ENCODE measurements at places on chromosomes 2 and 18.

DNA sequence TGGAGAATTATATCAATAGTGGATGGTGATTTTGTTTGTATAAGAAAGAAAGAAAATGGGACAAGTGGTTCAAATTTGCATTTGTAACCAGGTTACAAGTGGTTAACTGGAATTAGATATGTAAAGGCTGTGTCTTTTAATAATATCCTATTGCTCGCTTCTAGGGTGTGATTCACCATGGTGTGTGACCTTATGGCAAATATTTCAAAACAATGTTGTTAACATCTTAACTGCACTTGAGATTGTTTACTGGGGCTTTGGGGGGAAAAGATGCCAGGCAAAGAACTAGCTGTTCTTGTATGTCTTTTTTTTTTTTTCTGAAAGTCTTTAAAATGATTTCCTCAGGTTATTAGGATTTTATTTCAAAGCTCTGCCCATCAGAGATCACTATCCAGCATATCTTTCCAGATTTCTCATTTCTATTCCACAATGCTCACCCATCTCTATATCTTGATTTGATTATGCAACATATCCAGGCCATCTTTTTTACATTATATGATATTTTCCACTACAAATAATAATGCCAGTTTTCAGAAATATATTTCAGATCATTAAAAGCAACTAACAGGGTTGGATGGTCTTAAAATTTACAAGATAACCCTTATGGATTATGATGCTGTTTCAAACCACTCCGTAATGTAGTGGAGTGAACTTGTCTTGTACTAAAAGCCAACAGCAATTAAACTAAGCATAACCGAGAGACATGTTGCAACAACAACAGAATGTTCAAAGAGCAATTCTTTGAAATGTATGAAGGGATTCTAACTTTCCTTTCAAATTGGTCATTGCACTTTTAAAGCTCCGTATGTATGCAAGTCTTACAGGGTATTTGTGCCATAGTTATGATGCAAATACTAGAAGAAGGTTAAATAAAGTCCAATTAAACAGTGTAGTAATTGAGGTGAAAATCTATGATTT, 341.5 kb upstream of the ETAA1 start:
- DNase-seq, result no peak

DNA sequence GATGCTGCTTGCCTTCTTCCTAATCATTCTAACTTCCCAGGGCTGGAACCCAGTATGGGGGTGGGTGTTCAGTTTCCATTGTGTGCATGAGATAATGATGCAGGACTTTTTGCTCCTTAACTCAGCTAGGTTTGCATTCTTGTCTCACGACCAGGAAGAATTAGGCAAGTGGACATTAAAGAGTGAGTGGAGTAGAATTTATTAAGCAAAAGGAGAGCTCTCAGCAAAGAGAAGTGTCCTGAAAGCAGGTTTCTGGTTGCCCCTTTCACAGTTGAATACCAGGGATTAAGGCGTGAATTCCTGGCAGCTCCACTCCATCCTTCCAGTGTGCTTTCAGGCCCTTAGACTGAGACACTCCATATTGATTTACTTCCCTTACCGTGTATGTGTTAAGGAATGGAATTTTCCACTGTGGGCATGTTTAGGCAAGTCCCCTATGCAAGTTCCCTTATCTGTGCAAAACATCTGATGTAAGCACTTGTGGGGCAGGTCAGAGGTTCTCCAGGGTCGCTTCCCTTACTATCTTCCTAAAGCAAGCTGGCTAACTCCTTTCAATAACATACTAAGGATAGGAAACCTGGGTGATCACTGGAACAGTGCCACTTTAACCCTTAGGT, 126.5 kb downstream of the GPR39 start:
- no peak for DNase-seq

DNA sequence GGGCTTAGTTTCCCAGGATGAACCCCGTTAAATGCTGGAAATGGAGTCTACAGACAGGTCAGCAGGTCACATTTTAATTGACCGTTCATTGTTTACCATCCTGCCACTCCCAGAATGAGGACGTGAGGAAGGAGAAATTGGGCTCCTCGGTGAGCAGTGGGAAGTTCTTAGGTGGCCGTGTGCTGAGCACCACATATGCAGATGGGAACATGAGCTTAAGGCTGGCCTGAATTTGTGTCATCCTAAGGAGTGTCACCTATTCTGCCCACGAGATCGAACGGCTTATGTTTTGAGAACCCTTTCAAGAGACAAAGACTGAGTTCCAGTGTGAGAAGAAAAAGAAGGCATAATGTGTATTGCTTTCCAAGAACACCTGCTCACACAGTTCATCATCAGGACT, 234.4 kb upstream of the PXDN start:
- no peak for DNase-seq

GRCh38 chr2:60662781-60663180, 93.3 kb upstream of the PAPOLG start:
- no peak for DNase-seq

- DNase-seq, result no peak
These were observed 506.6 kb downstream of the ERBB4 start for GRCh38 chr2:212032032-212032431.

- DNase-seq, result no peak
These were observed 38.9 kb upstream of the GMCL1 start for GRCh38 chr2:69790601-69790959.
